ENCODE measurements at places on chromosomes 16 and 17.

DNA sequence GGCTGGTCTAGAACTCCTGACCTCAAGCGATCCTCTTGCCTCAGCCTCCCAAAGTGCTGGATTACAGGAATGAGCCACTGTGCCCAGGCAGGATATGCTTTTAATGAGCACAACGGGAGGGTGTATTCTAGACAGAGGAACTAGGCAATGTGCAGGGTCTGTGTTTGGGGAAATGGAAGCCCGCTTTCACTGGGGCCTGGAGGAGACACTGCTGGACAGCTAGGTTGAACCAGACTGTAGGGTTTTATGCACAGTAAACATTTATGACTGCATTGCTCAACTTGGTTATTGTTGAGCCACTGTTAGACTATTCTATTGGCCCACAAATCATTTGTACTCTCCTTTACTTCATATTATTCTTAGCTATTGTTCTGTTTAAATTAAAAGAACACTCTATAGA, 10.2 kb upstream of the SIAH1 start:
- DNase-seq = no peak

DNA sequence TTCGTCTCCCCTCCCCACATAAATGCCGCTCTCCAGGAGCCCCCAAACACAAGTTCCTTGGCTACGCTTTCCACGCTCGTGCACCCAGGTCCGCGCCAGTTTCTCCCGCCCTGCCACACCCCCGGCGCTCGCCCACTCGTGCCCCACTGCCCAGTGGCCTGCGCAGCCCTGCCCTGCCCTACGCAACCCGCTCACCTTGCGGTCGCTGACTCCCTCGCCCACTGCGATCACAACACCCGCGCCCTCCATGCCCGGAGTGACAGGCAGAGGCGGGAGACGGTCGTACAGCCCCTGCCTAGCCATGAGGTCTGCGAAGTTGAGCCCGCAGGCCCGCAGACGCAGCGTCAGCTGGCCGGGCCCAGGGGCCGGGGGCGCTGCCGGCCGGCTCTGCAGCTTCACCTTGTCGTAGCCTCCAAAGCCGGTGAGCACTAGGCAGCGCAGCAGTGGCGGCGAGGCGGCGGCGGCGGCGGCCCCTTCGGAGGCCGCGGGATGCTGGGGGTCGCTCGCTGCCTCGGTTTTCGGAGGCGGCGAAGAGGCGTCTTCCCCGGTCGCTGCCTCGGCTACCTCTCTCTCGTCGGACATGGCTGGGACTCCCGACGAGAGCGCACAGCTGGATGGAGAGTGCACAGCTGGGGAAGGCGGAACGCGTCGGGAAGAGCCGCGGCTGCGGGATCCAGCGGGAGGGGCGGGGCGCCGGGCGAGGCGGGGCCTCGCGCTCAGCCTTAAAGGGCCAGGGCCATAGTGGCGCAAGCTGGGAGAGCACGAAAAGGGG, at the start of gene VAT1:
VAT1 (minus strand) TSS at position 645 of the 772 bp plus-strand sequence; CDS start at position 582, 63 bp downstream.
- DNase-seq = peak; percentile 56

GRCh38 chr16:79329166-79329521, 271.4 kb downstream of the MAF start:
- no peak for DNase-seq

- DNase-seq = no peak
Measured at GRCh38 chr17:83037874-83038165, 41.6 kb upstream of the METRNL start.

DNA sequence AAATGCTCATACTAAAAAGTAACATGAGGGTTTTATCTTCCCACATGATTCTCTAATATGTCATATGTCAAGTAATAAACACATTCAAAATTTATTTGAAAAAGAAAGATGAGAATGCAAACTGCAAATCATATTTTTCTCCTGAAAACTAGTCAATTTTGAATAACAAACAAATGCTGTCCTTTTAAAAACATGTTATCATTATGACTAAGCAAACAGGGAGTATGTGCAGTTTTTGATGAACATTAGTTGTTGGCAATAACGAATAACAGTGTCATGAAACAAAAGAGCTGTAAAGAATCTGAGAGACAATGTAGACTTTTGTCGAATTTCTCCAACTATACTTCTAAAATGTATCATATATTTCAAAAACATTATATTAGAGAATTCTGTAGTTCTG, 34.8 kb downstream of the RPGRIP1L start:
- peak; percentile 66 for DNase-seq

- DNase-seq = peak; percentile 43
Measured at GRCh38 chr17:29603109-29603674, 10.3 kb downstream of the ANKRD13B start.

GRCh38 chr17:35914354-35914753, 16.2 kb downstream of the RDM1 start:
- no peak for DNase-seq

GRCh38 chr17:15663176-15663575, 20.9 kb downstream of the TRIM16 start:
- DNase-seq = no peak

DNA sequence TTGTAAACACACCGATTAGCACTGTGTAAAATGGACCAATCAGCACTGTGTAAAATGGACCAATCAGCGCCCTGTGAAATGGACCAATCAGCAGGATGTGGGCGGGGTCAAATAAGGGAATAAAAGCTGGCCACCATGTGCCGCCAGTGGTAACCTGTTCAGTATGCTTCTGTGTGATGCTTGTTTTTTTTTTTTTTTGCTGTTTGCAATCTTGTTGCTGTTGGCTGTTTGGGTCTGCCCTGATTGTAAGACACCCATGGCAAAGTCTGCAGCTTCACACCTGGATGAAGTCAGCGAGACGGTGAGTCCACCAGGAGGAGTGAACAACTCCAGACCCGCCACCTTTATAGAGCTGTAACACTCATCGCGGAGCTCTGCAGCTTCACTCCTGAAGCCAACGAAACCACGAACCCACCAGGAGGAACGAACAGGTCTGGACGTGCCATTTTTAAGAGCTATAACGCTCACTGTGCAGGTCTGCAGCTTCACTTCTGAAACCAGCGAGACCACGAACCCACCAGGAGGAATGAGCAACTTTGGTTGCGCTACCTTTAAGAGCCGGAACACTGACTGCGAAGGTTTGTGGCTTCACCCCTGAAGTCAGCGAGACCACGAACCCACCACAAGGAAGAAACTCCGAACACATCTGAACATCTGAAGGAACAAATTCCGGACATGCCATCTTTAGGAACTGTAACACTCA, 85.0 kb upstream of the MED9 start:
- no peak for DNase-seq

GRCh38 chr17:62801553-62802114, 6.5 kb downstream of the MARCHF10 start:
- no peak for DNase-seq

DNA sequence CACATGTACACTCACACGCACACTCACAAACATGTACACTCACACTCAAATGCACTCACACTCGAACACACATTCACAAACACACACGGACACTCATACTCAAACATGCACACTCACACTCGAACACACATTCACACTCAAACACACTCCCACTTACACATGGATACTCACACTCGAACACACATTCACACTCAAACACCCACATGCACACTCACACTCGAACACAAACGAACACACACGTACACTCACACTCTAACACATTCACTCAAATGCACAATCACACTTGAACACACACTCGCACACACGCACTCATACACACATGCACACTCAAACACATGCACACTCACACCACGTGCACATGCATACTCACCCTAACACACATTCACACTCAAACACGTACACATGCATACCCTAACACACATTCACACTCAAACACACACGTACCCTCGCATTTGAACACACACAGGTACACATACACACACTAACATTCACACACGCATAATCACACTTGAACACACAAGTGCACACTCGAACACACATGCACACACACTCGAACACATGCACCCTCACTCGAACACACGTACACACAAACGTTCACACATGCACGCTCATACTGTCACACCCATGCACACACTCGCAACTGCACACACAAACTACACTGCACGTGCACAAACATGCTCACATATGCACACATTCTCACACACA, 41.8 kb downstream of the CFAP20 start:
- no peak for DNase-seq

Data from skin of body (tissue), 3 donors.